ENCODE measurements at places on chromosomes 2 and 18.

- DNase-seq, result no peak
These were observed 2.8 kb upstream of the STEAP3 start for GRCh38 chr2:119220720-119221301.

GRCh38 chr2:139905624-139906023 lies 1125.4 kb upstream of the NXPH2 start:
- no peak for DNase-seq

DNA sequence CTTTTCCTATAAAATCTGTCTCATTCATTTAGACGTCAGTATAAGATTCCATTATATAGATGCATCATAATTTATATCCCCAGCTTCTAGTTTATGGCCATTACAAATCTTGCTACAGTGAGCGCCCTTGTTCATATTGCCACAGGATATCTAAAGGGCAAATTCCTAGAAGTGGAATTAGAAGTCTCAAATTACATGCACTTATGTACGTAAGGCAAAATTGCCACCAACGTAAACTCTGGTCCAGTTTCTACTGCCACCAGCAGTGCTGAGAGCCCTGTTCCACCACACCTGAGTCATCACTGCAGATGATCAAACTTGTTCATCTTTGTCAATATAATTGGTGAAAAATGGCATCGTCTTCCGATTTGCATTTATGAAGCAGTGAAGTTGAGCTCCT lies 90.9 kb upstream of the ID2 start:
- no peak for DNase-seq

- no peak for DNase-seq
These were observed 35.0 kb downstream of the TTC32 start for GRCh38 chr2:19866771-19867170.

DNA sequence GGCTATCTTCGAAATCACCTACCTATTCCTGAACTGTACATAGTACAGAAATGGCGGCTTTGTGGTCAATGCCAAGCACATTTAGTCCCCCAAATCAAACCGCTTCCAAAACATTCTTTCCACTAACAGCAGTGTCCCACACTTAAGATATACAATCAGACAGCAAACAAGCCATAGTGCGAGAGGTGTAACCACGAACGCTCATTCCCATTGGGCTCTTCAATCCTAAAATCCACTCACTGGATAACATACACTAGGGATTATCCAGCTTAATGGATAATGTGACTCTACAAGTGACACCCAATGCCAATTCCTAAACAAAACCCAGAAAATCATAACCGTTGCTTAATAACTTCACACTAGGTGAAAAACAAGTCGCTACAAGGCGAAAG lies 2.0 kb downstream of the XPO1 start:
- DNase-seq, result no peak

DNA sequence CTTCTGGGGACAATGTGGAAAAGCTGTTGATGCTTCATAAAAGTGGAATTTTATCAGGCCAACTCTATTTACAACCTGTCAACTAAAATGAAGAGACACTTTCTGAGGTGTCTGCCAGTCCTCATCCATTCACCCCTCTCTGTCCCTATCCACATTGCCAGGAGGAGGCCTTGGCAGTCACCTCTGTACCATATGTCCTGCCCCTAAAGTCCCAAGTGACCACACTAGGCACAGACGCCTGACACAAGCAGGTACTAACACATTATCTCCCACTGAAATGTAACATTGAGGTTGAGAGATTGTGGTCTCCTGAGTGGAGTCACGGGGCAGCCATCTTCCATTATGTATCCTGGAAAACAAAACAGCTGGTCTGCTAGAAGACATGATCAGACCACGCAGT lies 71.4 kb downstream of the OSBPL1A start:
- no peak for DNase-seq

Measured in GOT3 (cell line).